ENCODE measurements at places on chromosomes 3 and 15.

DNA sequence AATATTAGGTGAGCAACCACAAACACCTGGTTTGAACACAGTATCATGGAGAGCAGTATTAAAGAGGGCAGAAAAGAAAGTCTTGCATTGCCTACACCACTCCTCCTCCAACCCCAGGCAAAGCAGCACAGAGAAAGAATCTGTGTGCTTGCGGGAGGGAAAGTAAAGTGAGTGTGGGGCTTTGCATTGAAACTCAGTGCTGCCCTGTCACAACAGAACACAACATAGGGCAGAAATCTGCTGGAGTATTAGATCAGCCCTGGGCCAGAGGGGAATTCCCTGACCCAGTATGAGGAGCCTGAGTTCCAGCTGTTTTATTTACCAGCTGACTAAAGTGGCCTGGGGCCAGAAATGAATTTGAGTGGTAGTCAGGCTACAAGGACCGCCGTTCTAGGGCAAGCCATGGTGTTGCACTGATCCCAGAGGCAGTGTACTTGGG, 75.5 kb downstream of the SPATA16 start:
- no peak for DNase-seq

DNA sequence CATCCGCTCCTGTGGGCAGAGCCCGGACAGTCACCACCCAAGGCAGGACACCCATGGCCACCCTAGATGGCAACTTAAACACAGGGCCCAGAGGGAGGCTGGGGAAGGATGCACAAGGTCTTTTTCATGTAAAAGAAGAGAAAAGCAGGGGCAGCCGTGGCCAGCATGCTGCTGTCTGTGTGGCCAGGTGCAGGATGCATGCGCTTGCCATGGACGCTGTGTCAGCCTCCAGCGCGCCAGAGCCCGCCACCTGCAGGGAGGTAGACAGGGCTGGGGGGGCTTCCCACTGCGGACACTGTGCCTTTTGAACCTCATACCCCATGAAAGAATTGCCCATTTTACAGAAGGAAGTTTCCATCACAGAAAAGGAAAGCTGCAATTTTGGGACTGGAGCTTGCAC, 18.2 kb downstream of the UROC1 start:
- DNase-seq, result no peak

GRCh38 chr15:101807345-101807945, 4.1 kb downstream of the OR4F6 start:
- no peak for DNase-seq

- DNase-seq, result peak; percentile 36
These were observed 58.4 kb downstream of the RGMA start for GRCh38 chr15:93030430-93031102.

- no peak for DNase-seq
These were observed 39.4 kb downstream of the KPNA1 start for GRCh38 chr3:122475316-122475715.

GRCh38 chr3:129310111-129311011, 31.7 kb downstream of the HMCES start:
- no peak for DNase-seq

DNA sequence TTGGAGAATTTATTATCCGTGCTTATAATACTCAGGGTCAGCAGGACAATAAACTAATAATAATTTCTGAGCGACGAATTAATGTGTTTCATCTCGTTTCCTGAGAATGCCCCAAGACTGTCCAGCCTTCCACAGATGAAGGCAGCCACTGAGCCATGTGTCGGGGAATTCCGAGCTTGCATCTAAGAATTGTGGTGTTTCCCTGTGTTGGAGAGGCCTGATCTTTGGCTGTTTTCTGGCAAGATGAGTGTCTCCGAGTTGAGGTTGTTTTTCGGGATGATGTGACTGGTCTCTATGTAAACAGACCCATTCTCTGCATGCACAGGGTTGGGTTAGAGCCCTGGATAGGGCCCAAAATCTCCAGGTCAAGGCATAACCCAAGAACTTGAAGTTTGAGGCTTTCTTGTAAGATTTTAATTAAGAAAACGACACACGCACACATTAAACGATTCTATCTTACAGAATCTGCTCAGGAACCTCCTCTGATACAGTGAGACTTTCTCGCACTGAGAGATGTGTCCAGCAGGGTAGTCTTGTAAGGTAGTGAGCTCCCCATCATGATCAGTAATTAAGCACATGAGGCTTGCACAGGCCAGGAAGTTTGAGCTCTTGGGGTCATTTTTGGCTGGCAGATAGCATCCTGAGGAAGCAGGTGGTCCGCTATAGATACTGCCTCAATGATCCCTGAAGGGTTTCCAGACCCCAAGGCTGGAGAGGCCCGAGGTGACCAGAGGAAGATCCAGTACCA, 14.4 kb downstream of the FGD5 start:
- no peak for DNase-seq

DNA sequence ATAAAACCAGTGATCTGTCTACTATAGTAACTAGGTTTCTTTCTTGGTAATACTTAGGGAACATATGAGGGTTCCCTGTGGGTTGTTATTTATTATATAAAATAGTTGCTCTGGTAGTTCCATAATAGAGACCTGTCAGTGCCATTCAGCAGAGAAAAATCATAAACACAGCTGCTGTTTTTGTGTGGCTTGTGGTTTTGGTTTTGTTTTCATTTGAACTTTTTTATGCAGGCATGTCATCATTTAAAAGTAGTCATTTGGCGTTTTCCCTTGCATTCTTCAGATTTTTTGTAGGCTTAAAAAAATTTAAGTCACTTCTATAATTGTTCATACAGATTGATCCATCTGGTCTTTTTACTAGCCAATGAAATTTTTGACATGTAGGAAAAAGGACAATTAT, 47.9 kb downstream of the PIK3CA start:
- DNase-seq, result no peak

- DNase-seq, result no peak
These were observed 78.8 kb downstream of the NUP210 start for GRCh38 chr3:13341229-13341905.

- DNase-seq, result no peak
These were observed 43.5 kb downstream of the SLC41A3 start for GRCh38 chr3:126040386-126040785.

DNA sequence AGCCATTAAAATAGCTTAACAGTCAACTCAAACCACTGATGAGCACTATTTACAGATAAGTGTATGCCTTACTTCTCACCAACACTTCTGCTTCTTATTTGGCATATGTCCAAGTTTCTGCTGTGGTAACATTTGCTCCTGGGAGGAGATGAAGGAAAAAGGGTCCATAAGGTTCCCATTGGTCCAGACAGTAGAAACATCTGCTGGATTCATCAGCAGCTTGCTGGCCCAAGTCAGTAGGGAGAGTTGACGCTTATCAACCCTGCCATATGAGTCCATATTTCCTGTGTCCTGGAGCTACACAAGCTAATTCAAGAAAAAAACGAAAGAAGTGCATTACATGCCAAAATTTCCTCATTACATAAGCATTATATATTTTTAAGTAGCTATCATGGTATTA, 824.5 kb downstream of the CADM2 start:
- DNase-seq, result no peak

GRCh38 chr3:6354653-6355052, 506.3 kb upstream of the GRM7 start:
- no peak for DNase-seq

DNA sequence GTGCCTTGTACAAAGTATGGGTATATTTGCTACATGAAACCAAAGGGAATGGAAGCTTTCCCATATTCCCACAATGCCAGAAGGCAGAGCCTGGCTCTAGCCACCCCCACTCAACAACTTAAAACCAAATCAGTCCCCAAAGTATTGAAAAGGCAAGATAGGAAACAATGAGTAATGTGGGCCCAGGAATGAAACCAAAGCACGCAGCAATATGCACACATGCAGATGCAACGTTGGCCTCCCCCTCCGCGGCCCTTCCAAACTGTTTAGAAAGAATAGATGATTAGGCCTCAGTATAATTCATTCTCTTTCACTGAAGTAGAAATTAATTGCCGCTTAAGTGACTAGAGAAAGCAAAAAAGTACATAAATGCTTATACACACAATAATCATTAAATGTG, 59.1 kb downstream of the THRB start:
- DNase-seq, result no peak

- no peak for DNase-seq
These were observed 35.7 kb downstream of the KLF15 start for GRCh38 chr3:126321490-126321889.

DNA sequence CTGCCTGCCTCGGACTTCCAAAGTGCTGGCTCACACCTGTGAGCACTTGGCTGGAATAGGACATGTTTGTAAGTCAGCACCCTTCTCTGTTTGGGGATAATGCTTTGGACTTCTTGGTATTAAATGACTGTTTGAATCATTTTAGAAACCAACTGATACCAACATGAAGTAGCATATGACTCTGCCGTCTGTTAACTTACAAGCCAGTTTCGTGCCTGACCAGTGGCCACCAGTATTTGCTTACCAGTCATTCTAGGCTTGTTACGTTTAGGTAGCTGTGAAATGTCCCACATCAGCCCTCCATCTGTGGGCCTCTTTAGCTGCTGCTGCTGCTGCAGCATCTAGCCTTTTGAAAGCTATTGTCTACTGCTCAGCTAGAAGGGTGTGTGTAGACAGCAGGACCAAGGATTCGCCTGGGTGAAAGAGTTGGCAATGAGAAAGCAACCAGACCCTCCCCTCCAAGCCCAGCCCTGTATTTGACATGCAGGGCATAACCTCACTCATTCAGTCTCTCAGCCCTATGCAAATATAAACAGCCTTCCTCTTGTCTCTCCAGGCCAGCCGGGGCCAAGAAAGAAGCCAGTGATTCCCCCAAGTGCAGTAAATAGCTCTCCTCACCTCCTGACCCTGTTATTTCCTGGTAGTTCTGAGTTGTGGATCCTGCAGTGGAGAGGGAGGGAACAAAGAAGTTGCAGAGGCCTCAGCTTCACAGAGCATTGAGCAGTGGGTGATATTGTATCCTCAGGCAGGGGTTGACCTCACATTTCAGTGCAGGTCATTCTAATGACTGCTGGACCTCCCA, 51.0 kb downstream of the NKIRAS1 start:
- DNase-seq, result no peak

DNA sequence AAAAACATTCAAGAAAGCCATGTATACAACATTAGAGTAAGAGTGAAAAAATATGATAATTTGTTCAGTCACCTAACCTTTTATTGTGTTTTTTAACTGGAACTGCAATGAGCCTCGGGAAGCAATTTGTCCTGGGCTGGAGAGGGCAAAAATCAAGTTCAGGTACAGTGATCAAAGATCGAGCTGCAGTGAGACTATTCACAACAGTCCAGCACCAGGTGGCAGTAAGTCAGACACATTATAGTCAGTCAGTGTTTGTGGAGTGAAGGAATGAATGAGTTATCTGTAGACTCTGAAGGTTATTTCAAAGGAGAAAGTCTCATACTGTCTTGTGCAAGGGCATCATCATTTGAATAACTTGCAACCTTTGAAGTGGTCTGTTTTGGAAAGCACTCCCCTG, 116.6 kb downstream of the CHDH start:
- DNase-seq, result no peak

- DNase-seq, result no peak
These were observed 774 bp downstream of the GPR87 start for GRCh38 chr3:151315846-151316245.

GRCh38 chr3:62876064-62876463, 848 bp upstream of the CADPS start:
- DNase-seq, result no peak

GRCh38 chr3:141242377-141243092, 10.9 kb downstream of the PXYLP1 start:
- DNase-seq, result no peak

GRCh38 chr15:45386420-45386819, 8.1 kb upstream of the GATM start:
- DNase-seq, result no peak

GRCh38 chr3:33424606-33425452, 15.4 kb downstream of the UBP1 start:
- DNase-seq, result no peak

DNA sequence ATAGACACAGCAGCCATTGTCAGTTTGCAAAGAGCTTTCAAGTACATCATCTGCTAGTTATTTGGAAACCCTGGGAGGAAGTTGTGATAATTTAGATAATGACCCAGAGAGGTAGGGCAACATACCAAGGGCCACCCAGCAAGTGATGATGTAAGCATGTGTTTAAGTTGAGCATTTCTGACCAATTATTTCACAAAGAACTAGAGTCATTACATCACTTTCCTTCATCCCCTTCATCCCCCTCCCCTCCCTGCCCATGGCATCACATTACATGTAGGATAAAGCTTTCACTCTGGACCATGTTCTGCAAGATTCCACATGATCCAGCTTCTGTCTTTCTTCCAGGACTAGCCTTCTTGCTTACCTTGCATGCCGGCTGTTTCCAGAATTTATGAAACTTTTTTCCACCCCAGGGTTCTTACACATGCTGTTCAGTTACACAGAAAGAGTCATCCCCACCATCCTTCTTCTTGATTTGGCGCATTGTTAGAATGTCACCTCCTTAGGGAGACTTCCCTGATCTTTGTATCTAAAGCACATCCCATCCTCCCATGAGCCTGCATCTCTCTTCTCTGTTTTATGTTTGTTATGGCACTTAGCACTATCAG, 71.3 kb downstream of the PTPRG start:
- DNase-seq, result no peak

DNA sequence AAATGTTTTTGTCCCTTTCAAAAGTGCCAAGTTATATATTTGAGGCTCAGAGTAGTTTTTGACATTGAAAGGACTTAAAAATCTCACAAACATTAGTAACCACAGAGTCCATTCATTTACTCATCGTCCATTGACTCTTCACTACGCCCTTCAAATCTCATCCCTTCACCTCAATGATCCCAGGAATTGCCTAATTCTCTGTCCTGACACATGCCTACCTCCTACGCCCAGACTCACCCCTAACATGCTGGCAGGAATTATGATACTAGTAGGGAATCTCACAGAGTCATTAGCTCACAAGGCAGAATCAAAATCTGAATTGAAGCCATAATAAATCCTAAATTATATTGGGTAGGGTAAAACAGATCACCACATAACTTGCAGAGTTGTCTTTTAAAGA, 410.1 kb downstream of the RAP2B start:
- DNase-seq, result no peak

DNA sequence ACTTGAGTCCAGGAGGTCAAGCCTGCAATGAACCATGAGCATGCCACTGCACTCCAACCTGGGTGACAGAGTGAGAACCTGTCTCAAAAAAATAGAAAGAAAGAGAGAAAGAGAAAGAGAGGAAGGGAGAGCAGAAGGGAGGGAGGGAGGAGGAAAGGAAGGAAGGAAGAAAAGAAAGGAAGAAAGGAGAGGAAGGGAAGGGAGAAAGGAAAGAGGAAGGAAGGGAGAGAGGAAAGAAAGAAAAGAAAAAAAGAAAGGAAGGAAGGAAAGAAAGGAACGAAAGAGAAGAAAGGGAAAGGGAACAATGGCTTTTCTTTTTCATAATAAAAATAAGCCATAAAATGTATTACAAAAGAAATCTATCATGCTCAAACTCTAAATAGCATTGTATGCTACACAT, 116.9 kb downstream of the ZNF385D start:
- no peak for DNase-seq

GRCh38 chr3:108755686-108756085, 1.5 kb downstream of the RETNLB start:
- DNase-seq, result no peak

DNA sequence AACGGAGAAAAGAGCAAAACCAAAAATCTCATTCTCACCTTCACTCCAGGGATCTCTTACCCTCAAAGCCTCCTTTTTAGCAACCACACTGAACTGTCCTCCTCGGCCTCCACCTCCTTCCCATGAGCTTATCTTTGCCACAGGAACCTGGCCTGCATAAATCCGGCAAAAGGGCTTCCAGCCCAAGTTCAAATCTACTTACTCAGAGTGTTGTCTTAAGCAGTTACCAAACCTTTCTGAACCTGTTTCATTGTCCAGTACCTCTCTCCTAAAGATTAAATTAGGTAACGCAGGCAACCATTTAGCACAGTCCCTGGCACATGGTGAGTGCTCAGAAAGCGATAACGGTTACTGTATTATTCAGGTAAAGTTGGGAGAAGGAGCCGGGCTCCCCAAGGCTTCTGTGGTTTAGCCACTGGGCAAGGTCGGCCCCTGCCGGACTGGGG, 777 bp downstream of the CIB1 start:
- DNase-seq, result no peak
